ENCODE measurements at places on chromosomes 1 and 21.

DNA sequence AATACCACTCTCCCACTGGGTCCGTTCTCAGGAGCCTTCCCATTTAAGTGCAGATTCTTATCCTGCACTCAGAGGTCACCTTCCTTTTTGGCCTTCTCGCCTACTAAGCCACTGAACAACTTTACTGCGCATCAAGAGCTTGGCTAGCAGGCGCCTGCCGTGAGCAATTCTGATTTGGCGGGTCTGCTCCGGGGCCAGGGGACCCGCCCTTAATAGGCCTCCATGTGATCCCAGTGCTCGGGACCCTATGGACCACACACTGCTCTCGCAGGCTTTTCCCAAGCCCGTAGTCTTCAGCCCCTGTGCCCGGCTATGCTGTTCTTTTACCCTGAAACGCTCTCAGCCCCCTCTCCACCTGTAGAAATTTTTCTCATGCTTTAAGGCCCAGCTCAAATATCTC, 45.1 kb downstream of the BCL9 start:
- DNase-seq = no peak

DNA sequence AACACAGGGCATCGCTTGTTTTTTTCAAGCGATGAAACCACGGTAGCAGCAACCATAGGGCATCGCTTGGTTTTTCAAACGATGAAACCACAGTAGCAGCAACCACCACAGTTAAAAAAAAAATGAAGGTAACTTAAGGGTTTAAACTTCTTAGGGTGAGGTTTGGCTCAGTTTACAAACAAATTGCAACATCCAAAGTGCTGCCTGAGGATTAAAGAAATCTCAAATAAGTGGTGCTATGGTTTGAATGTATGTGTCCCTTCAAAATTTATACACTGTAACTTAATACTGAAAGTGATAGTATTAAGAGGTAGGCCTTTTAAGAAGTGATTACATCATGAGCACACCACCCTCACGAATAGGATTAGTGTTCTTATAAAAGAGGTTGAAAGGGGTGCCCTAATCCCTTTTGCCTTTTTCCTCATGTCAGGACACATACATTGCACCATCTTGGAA, 6.4 kb upstream of the GBP5 start:
- no peak for DNase-seq

GRCh38 chr1:66207484-66207883, 326.5 kb upstream of the SGIP1 start:
- DNase-seq = no peak

DNA sequence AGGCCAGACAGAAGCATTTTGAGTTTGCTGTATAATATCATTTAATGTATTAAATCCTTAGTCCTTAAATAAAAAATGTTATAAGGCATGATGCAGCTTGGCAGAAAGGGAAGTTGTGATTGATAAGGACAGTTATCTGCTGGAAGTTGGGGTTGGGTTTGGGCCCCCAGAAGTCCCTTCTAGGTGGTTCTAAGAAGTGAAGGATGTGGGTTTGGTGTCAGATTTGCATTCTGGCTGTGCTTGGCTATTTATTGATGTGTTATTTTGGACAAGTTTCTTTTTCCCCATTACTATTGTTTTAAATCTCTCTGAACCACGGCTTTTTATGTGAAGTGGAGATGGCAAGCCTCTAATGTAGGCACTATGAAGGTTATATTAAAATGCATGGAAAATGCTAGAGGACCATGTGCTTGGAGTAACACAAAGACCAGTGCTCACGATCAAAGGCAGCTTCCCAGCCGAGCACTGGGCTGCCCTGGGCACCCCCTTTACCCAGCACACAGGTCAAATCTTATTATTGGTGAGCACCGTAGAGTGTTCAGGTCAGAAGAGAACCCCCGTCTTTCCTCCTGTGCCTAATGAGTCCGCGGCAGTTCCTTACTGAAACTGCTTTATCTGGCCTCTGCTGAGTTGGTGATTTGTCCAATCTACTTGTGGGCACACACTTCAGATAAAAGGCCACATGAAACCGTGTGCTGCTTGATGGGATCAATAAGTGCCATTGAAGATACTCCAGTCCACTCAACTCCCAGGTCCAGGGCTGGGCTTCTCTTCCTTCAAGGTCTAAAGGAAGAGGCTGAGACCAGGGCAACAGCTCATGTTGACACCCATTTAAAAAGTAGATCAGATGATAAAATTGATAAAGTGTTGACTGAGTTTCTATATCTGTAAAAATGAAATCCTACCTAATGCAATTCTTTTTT, 212.0 kb downstream of the PRDM2 start:
- DNase-seq = no peak

DNA sequence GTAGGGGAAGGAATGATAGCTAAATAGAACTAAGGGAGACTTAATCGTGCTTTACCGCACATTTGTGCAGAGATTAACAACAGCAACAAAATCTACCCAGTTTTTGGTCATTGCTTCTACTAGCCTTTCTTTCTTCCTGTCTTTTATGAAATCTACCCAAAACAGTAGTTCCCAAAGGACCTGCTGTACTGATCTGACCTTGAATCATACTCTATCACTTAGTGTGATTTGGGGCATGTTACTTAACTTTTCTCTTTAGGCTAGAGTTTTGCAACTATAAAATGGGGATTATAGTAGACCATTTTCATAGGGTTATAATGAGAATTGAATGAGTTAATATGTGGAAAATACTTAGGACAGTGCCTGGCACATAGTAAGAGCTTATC, 30.5 kb upstream of the MACF1 start:
- DNase-seq = no peak

- DNase-seq = no peak
These were observed 5.6 kb upstream of the REN start for GRCh38 chr1:204171751-204172178.

- no peak for DNase-seq
These were observed 95.5 kb downstream of the MIS18A start for GRCh38 chr21:32183396-32183795.

DNA sequence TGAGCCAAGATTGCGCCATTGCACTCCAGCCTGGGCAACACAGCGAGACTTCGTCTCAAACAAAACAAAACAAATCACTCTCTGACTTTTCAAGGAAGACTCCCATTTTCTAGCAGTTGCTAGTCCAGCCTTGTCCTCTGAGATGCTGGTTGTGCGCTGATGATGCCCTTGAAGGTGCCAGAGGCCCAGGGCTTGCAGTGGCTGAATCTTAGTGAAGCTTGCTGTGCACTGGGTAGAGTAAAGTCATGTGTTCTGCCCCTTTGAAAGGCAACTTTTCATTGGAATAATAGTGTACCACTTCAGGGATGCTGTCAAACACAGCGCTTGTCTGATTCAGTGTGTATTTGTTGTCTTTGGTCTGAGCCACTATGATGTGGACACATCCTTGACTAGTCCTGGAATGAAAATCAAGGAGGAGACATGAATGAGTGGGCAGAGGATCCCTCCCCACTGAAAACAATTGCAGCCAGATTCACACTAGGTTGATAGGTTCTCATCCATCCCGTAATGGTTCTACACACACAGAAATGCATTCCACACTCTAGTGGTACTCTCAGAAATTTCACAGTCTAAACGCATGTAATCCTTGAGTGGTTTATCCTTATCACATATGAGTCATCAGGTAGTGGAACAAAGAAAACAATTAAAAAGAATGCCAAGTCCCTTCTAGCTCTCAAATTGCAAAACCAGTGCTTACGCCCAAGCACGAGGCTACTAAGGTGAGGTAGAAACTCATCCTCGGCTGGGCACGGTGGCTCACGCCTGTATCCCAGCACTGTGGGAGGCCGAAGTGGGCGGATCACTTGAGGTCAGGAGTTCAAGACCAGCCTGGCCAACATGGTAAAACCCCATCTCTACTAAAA, 17.8 kb upstream of the TDRD10 start:
- no peak for DNase-seq

- no peak for DNase-seq
These were observed 195.2 kb downstream of the PBX1 start for GRCh38 chr1:164754088-164754600.

DNA sequence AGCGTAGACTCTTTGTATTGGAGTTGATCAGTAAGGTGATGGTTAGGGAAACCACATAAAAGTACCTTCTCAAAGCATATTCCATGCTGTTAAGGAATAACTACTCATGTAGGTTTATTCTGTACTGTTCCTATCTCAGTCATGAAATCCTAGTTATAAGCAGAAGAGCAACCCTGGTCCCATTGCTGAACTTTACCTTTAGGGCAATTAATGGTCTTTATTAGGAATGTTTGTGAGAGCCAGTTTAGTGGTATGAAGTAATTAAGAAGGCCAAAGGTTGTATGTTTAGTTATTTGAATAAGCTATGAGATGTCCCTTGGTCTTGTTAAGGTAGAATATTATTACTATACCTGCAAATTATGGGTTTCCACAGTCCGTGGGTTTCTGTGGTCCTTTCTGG, 44.0 kb downstream of the ACP6 start:
- no peak for DNase-seq

GRCh38 chr1:232875536-232875935, 70.3 kb downstream of the MAP10 start:
- DNase-seq = no peak

GRCh38 chr1:41639332-41639936, 155.0 kb upstream of the EDN2 start:
- no peak for DNase-seq

DNA sequence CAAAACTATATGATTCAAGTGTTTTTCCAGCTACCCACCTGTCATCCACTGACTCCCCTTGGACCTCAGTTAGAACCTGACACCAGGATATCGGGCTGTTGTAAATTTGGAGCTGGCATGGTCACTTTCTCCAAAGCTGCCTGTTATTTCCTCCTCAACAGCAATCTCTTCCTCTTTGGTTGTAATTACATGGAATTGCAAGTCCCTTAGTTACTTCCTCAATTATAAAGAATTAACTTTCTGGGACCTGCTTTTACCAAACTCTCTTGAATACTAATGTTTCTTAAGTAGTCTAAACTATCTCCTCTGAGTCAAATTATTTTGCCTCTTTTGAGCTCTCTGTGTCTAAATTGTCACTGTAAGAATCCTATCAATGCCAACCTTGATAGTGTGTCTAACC, 150.3 kb upstream of the SGIP1 start:
- no peak for DNase-seq

GRCh38 chr1:231885209-231885854, 258.7 kb downstream of the DISC1 start:
- no peak for DNase-seq

DNA sequence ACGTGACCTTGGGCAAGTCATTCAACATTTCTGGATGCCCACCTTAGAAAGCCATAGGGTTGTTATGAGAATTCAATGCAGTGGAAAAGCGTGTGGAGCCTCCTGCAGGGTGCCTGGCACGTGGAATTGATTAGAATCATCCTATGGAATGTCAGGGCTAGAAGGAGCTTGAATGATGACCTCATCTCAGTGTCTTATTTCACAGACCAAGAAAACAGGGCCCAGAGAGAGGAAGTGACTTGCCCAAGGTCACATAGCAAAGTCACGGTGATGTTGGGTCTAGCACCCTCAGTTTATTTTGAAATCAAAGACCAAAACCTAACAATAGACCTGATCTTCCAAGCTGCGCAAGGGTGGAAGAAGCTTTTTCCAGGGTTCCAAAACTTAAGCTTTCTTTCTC, 6.0 kb downstream of the TRABD2B start:
- no peak for DNase-seq

- no peak for DNase-seq
These were observed 8.5 kb downstream of the CD5L start for GRCh38 chr1:157833145-157833544.

GRCh38 chr1:40038697-40039096, 1.8 kb upstream of the CAP1 start:
- no peak for DNase-seq

GRCh38 chr1:151013518-151013917, 5.3 kb downstream of the PRUNE1 start:
- no peak for DNase-seq

DNA sequence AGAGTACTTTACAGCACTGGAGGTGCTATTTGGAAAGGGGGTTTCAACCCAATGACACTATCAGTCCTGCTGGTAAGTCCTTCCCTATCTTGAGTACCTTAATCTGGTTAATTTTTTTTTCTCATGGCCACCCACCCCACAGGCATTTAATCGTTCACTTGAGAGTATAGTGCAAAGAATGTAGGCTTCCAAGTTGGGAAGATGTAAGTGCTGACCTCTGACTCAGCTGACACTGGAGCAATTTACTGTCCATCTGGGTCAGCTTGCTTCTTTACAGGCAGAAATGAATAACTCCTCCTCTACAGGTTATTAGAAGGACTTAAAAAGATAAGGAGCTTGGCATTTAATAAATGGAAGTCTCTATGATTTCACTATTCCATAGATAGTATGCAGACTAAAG, 89.6 kb downstream of the AK5 start:
- DNase-seq = no peak

DNA sequence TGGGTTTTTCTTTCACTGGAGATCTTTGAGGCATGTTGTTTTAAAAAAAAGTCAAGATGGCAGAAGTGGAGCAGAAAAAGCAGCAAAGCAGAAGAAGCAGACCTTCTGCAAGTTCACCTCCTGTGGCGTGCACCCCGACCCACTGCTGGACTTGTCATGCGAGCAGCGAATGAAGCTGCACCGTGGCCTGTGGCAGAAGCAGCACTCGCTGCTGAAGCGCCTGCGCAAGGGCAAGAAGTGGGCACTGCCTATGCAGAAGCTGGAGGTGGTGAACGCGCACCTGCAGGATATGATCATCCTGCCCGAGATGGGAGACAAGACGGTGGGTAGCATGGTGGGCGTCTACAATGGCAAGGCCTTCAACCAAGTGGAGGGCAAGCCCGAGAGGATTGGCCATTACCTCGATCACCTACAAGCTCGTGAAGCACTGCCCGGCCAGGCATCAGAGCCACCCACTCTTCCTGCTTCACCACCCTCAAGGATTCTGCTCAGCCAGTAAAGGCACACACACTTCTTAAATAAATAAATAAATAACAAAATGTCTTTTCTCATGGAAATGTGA, 22.1 kb downstream of the METTL13 start:
- DNase-seq = no peak

Data from NCI-H1092 (cell line).